Activated naive CD4-positive, alpha-beta T cell treated with anti-CD3 and anti-CD28 coated beads for 36 hours (primary cell): ENCODE measurements at places on chromosomes 6 and 20. TPM values are rescaled to one million over a fixed set of nuclear protein-coding genes. Genes with fewer than 3 reads are reported as not detected.

VSTM2L gene
- not detected for total RNA-seq

- no peaks in the 10 kb centered on the region for H3K27me3 ChIP-seq
- peaks cover 2% of the 10 kb centered on the region for H3K36me3 ChIP-seq
Measured at GRCh38 chr20:17644451-17644850, 37.6 kb downstream of the RRBP1 start.

- no peaks in the 10 kb centered on the region for H3K36me3 ChIP-seq
- H3K4me3 ChIP-seq, result no peak overlapping the region
- no peak overlapping the region for H3K27ac ChIP-seq
- no peak for DNase-seq
Measured at GRCh38 chr6:134774201-134774638, 175.7 kb downstream of the ALDH8A1 start.

DNA sequence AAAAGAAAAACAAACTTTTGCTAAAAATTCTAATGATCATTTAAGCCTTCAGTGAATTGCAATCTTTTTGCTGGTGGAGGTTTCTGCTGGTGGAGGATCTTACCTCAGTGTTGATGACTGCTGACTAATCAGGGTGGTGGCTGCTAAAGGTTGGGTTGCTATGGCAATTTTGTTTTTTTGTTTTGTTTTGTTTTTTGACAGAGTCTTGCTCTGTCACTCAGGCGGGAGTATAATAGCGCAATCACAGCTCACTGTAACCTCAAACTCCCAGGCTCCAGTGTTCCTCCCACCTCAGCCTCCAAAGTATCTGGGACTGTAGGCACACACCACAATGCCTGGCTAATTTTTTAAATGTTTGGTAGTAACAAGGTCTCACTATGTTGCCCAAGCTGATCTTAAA, 94.7 kb downstream of the ANKRD6 start:
- H3K27me3 ChIP-seq, result no peaks in the 10 kb centered on the region
- H3K4me1 ChIP-seq, result no peaks in the 10 kb centered on the region
- no peaks in the 10 kb centered on the region for H3K36me3 ChIP-seq

MUC22 gene
- total RNA-seq, result not detected

LIN28B gene
- not detected for total RNA-seq
